Smooth muscle cell of the pulmonary artery (primary cell): ENCODE measurements at places on chromosomes 6 and 20. TPM values are rescaled to one million over a fixed set of nuclear protein-coding genes. Genes with fewer than 3 reads are reported as not detected.

Gene HSPA12B
- total RNA-seq: 0.03 TPM in 1 of 2 replicates, not detected in the other

Gene MAPK13
- total RNA-seq: 16.7 and 17.1 TPM in 2 replicates

Gene PXMP4
- total RNA-seq: 5.9 and 6.9 TPM in 2 replicates

Gene POPDC3
- total RNA-seq: 4.4 and 14.8 TPM in 2 replicates

Gene FOXQ1
- 0.03 TPM in 1 of 2 replicates, not detected in the other for total RNA-seq

Gene EYS
- total RNA-seq: under 0.01 and 0.13 TPM in 2 replicates

Gene MYH7B
- total RNA-seq: 0.13 and 0.20 TPM in 2 replicates

Gene UBE2C
- 2.1 and 7.9 TPM in 2 replicates for total RNA-seq

Gene COL19A1
- total RNA-seq: 0.73 and 2.6 TPM in 2 replicates

Gene SLC24A3
- total RNA-seq: 0.66 and 4.1 TPM in 2 replicates

Gene DNAH8
- under 0.01 TPM in 1 of 2 replicates, not detected in the other for total RNA-seq

Gene SRSF12
- total RNA-seq: 0.03 and 0.33 TPM in 2 replicates

Gene BHLHE23
- not detected in 2 replicates for total RNA-seq

Gene RNGTT
- total RNA-seq: 16.4 and 17.9 TPM in 2 replicates

Gene NECAB3
- total RNA-seq: 16.0 and 28.8 TPM in 2 replicates

Gene PRIM2
- 17.3 and 21.1 TPM in 2 replicates for total RNA-seq

Gene PPIL6
- total RNA-seq: 3.3 and 5.0 TPM in 2 replicates

Gene BPI
- 0.13 and 0.30 TPM in 2 replicates for total RNA-seq

Gene CDH4
- 0.07 and 0.10 TPM in 2 replicates for total RNA-seq

Gene MAFB
- total RNA-seq: 0.79 and 2.0 TPM in 2 replicates

Gene FHL5
- not detected in 2 replicates for total RNA-seq

Gene EYA2
- 0.03 and 0.07 TPM in 2 replicates for total RNA-seq
